T-helper 1 cell (primary cell): ENCODE measurements at places on chromosomes 7 and 10.

- no peak for DNase-seq
Measured at GRCh38 chr7:34184466-34184865, 279.1 kb downstream of the BMPER start.

GRCh38 chr10:14889318-14889717 is 10.7 kb downstream of the SUV39H2 start:
- no peak for DNase-seq

GRCh38 chr7:129780974-129781927 is 169.7 kb downstream of the NRF1 start:
- DNase-seq = no peak

GRCh38 chr7:107876916-107877315 is 14.1 kb upstream of the DLD start:
- DNase-seq = no peak

DNA sequence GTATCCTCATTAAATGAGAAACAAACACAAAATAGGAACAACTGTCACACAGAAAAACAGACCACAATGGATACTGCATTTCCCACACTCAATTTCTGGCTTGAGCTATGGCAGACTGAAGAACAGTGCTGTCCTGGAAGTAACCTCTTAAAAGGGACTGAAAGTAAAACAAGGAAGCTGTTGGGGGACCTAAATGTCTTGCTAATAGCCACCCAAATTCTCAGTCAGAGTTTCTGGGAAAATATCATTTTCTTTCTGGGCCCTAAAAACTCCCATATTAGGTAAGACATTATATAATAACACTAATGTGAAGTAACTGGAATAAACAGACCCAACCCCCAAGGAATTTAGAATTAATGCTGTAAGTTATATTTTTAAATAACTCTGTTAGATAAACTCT is 80.9 kb upstream of the TFEC start:
- no peak for DNase-seq

- no peak for DNase-seq
Measured at GRCh38 chr10:15802375-15802949, 57.8 kb downstream of the MINDY3 start.

DNA sequence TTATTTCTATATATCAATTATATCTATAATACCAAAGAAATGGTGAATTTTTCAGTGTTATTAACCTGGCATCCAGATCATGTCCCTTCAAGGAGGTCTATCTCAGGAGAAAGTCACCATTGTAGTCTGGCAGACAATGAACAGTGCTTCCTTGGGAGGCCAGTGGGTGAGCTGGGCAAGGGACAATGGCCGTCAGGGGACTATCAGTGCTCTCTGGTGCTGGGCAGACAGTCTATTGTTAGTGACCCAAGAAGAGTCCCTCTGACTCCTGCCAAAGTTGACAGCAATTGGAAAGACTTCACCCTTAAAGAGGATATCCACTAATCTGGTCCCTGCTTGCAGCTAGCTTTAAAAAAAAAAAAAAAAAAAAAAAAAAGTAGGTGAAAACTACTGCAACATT is 7.1 kb downstream of the JAZF1 start:
- no peak for DNase-seq

DNA sequence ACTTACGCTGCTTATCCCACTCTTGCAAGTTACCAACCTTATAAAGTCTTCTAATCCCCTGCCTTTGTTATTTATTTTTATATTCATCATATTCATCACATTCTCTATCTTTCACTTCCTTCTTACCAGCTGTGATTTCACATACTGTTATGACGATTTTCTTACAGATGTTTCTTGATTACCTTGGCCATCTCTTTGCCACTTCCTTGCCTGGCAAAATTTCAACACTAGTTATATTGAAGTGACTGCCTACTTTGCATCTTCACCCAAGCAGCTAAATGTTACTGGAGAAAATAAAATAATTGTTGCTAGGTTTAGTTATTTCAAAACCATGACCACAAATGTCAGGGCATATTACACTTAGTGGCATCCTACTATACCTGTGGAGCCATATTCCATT is 8.8 kb upstream of the STEAP4 start:
- DNase-seq = no peak

DNA sequence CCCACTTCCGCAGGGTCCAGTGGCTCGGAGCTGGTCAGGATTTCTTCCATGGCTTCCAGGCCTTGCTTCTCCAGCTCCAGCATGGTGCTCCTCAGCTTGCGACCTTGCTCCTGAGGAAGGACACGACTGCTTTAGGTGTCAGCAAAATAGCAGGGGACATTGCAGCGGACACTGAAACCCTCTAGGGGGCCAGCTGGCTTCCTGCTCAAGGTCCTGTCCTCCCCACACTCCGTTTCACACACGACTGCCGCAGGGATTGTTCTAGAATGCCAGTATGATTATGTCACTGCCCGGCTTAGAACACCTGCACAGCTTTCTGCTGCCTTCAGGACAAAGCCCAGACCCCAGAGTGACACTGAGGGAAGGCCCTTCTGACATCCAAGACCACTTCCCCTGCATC is 65.6 kb downstream of the SCRN1 start:
- DNase-seq = no peak

DNA sequence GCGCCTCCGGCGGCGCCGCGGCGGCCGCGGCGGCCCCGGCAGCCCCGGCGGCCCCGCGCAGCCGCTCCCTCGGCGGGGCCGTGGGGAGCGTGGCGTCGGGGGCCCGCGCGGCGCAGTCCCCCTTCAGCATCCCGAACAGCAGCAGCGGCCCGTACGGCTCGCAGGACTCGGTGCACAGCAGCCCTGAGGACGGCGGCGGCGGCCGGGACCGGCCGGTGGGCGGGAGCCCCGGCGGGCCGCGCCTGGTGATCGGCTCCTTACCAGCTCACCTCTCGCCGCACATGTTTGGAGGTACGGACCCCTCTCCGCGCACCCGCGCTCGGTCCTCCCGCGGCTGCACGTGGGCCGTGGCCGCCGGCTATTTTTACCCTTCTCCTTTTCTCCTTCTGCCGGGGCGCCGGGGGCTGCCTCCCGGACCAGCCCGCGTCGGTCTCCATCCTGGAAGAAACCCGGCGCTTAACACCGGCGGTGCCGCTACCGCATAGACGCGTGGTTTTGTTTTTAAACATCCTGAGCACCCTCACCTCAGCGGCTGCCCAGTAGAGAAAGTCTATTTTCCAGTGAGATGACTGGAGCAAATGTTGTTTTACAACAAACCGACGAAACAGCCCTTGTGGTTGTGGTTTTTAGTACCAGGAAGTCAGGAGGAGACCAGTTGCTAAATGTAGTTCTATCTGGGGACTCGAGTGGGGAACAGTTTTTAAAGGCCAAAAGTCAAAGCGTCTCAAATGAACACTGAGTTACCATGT is 1.3 kb downstream of the ZNRF2 start:
- DNase-seq = peak; percentile 89

DNA sequence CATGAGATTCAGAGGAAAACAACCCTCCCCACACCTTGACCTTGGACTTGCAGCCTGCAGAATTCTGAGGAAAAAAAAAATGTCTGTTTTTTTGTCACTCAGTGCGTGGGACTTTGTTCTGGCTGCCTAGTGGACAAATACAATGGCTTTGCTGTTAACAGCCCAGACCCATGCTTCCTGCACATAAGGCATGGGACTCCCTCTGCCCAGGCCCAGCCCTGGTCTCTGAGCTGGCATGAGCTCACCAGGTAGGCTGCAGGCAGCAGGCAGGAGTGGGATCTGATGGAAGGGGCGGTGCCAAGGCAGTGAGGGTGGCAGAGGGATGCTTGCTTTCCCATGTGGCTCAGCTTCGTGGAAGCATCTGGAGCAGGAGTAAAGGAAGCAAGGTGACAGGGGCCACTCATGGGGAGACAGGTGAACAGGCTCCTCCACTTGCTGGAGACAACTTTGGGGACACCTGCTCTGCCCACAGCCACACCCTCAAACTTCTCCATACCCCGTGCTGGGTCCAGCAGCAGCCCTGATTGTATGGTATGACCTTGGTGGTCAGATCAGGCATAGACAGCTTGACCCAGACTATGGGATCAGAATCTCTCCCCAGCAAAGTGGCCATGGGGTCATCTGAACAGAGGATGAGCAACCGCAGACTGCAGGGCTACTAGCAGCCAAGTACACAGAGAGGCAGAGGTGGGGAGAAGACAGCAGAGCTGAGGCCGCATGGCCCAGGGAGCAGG is 27.0 kb downstream of the ANXA8 start:
- DNase-seq = no peak

- DNase-seq = no peak
Measured at GRCh38 chr10:111347386-111348013, 270.7 kb downstream of the ADRA2A start.

DNA sequence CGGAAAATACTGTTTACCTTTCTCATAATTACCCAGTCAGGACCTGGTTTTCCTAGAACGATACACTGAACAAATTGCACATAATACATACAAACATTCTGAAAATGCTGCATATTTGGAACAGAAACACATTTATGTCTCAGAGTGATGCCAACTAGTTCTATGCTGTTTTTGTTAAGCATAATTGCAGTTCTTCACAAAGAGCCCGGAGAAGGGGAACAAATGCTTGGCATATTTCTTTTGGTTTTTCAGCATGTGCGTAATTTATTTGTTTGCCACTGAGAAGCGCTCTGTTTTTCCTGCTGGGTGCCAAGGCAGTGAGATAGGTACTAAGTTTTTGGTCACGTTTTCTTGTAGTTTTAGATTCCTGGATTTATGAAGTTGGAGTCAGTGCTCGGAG is 181.0 kb upstream of the MDFIC start:
- DNase-seq = no peak

DNA sequence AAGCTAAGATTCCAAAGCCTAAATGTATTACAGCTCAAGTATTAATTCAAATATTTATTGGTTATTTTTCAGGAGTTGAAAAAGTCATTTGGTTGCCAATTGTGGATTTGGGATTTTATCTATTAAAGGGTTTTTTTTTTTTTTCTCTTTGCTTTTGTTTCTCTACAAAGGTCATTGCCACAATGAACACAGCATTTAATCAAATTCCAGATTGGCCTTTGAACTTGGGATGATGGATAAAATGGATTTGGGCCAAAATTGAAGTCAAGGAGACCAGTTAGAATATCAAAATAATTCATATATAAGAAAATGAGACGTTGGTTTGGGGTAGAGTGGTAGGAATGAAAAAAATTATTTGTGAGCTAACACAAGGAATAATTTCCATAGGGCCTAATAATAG is 9.6 kb downstream of the LIPN start:
- no peak for DNase-seq

DNA sequence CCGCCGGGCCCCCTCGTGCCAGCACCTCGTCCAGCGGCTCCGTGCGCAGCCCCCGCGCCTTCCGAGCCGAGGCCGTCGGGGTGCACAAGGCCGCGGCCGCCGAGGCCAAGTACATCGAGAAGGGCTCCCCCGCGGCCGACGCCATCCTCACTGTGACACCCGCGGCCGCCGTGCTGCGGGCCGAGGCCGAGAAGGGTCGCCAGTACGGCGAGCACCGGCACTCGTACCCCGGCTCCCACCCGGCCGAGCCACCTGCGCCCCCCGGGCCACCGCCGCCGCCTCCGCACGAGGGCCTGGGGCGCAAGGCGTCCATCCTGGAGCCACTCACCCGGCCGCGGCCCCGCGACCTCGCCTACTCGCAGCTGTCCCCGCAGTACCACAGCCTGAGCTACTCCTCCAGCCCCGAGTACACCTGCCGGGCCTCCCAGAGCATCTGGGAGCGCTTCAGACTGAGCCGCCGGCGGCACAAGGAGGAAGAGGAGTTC is 76.5 kb downstream of the ELFN1 start:
- DNase-seq = no peak

DNA sequence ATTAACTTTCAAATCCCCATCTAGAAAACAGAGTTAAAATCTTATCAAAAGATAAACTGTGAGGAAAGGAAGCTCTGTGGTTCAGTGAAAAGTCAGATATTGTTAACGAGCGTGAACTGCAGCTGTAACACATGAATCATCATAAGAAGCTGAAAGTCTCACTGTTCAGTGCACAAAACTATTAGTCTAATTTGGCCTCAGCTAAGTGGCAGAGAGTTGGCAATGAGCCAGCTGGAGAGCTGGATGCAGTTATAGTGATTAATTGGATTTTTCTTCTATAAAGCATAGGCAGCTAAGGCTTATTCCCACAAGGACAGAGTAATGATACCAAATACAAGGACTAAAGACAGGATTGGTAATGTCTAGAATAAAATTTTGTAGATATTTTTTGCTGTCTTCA is 101.1 kb upstream of the ABCB5 start:
- no peak for DNase-seq

DNA sequence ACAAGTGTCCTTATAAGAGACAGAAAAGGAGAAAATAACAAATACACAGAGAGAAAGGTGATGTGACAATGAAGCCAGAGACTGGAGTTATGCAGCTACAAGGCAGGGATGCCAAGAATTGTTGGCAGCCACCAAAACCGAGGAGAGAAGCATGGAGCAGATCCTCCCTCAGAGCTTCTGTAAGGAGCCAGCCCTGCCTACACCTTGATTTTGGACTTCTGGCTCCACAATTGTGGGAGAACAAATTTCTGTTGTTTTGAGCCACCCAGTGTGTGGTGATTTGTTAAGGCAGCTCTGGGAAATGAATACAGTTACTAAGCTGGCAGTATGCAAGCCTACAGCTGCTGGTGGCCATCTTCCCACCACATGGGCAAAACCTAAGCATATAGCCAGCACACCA is 163.6 kb downstream of the GRM8 start:
- DNase-seq = no peak

GRCh38 chr7:25787336-25787735 is 364.7 kb upstream of the NFE2L3 start:
- no peak for DNase-seq
